ENCODE measurements at places on chromosomes 4 and X.

GRCh38 chr4:35520059-35520458 lies 724.3 kb downstream of the ARAP2 start:
- DNase-seq, result peak; percentile 36

GRCh38 chr4:85659610-85660218 lies 184.8 kb downstream of the ARHGAP24 start:
- DNase-seq, result no peak

DNA sequence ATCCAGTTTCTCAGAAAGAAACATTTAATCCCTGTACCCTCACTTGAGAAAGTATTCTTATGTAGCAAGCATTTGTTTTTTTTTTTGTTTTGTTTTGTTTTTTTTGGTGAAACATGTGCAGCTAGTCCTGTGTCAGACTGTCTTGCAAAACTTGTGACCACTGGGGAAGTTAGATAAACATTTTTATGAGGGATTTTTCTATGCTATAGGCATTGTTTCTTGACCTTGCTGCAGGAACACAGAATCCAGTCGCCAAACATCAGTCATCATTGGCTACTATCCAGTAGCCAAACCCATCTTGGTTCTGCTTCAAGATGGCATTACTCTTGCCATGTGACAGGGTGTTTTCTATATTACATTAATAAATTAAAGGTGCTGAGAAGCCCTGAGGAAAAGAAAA lies 7.7 kb upstream of the MAPK10 start:
- DNase-seq, result no peak

- no peak for DNase-seq
These were observed 601 bp downstream of the SLC25A43 start for GRCh38 chrX:119399772-119400101.

DNA sequence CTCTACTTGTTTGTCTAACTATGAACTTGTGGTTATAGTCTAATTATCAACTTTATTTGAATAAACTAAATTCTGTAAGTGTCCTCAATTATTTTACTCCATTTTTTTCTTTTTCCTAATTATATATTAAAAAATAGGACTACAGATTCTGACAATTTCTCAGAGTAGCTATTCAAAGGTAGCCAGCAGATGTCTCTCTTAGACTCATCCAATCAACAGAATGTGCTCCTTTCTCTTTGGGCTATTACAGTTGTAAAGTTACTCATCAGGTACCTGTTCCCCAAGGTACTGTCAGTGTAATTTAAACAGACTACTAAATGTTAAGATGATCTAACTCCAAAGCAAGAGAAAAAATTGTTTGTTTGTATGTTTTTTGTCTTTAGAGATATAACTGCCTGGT lies 248.6 kb downstream of the PCDH18 start:
- peak; percentile 4 for DNase-seq

GRCh38 chrX:113892401-113892800 lies 691.5 kb upstream of the HTR2C start:
- DNase-seq, result no peak

DNA sequence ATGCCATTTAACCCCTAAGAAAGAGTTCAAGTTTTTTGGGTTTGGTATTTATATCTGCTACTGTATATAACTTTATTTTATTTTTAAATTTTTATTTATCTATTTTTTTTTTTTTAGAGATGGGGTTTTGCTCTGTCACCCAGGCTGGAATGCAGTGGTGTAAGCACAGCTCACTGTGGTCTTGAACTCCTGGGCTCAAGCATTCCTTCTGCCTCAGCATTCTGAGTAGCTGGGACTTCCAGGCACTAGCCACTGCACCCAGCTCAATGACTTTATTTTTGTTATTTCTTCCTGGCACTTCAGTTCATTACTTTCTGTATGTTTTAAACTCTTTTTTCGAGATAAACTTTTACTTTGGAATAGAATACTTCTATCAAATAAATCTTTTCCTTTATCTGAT lies 42.4 kb upstream of the PGAM4 start:
- DNase-seq, result no peak

DNA sequence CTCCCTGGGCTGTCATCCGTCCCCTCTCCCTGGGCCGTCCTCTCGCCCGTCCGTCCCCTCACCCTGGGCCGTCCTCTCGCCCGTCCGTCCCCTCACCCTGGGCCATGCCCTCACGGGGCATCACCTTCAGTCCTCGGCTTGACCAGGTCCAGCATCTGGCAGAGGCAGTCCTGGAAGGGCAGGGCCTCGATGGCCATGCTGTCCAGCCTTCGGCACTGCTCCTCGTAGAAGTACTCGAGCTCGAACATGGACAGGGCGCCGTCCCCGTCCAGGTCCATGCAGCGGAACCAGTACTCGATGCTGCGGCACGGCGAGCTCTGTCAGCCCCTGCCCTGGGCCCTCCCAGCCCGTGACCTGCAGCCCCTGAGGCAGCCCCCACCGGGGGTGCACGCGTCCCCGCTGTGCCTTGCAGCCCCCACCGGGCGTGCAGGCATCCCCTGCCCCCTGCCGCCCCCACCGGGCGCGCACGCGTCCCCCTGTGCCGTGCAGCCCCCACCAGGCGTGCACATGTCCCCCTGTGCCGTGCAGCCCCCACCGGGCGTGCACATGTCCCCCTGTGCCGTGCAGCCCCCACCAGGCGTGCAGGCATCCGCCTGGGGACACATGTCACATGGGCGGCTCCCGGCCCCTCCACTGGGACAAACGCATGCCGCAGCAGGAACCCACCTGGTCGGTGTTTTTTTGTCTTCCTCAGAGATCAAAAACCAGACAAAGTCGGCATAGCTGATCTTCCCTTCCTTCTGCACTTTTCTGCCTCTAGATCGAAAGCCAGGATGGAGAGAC lies 22.2 kb upstream of the GTPBP6 start:
- no peak for DNase-seq

- DNase-seq, result no peak
These were observed 557.2 kb upstream of the GRID2 start for GRCh38 chr4:91746551-91746950.

DNA sequence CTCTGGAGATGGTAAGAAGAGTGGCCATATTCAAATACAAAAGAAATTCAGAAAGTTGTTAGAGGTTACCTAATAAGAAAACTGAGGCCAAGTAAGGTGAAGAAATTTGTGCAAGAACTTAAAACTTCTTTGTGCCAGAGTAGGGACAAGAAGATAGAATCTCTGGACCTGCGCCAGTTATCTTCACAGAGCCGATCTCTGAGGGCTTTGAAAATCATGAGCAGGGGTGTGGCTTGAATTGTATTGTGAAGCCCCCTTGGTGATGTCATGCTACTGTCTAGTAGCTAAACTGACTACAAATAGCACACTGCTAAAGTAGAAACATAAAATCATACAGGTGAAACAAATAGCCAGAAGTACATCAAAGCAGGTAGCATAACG lies 184.6 kb downstream of the UGT8 start:
- DNase-seq, result no peak

GRCh38 chr4:186472948-186473347 lies 82.4 kb downstream of the MTNR1A start:
- no peak for DNase-seq

DNA sequence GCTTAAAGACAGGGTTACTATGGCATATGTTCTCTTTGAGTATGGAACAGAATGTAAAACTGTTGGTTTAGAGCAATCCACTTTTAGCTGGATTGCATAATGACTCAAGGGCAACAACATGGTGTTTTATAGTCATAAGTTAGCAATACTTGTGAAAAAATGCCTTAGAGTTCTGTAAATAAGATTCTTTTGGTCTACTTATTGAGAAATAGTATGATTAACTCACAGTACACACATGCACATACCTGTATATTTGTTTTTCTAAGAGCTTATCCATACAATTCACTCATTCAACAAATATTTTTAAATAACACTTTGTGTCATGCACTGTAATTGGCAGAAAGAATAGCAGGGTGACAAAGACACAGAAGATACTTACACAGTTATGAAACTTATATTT lies 1415.5 kb downstream of the PCDH7 start:
- DNase-seq, result no peak

DNA sequence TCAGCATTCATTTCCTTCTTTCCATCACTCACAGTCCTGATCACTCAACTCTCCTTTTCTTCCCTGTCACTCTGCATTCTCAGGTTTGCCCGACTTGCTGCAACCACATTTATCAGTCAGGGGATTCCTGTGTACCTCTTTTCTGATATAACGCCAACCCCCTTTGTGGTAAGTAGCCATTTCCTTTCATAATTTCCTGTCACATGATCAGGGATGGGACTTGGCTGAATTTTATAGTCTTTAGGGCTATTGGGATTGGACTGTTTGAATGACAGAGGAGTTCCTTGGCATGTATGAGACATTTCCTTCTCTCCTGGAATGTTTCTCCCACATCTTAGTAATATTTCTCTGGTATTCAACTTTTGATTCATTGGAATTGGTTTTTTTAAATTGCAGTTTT lies 11.0 kb downstream of the PGM2 start:
- DNase-seq, result no peak

DNA sequence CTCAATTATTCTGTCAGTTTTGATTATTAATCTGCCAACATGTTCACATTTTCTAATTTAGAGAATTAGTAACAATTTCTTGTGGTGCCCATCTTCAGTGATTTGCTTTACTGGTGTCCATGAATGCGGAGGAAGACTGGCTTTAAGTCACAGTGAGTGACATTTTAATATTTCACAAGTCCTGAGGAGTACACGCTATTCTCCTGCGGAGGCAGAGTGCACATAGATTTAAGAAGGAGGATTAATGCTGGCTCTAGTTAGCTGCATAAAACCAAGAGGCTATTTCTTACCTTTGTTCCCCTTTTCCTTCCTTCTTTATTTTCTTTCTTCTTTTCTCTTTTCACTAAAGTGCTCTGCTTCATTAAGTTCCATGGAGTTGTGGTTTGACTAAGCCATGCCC lies 495.2 kb upstream of the IGFBP7 start:
- no peak for DNase-seq

Measured in DMS153 (cell line).